ENCODE measurements at places on chromosomes 1 and 21.

- DNase-seq: no peak
These were observed 15.4 kb downstream of the CTXND2 start for GRCh38 chr1:150902346-150902745.

DNA sequence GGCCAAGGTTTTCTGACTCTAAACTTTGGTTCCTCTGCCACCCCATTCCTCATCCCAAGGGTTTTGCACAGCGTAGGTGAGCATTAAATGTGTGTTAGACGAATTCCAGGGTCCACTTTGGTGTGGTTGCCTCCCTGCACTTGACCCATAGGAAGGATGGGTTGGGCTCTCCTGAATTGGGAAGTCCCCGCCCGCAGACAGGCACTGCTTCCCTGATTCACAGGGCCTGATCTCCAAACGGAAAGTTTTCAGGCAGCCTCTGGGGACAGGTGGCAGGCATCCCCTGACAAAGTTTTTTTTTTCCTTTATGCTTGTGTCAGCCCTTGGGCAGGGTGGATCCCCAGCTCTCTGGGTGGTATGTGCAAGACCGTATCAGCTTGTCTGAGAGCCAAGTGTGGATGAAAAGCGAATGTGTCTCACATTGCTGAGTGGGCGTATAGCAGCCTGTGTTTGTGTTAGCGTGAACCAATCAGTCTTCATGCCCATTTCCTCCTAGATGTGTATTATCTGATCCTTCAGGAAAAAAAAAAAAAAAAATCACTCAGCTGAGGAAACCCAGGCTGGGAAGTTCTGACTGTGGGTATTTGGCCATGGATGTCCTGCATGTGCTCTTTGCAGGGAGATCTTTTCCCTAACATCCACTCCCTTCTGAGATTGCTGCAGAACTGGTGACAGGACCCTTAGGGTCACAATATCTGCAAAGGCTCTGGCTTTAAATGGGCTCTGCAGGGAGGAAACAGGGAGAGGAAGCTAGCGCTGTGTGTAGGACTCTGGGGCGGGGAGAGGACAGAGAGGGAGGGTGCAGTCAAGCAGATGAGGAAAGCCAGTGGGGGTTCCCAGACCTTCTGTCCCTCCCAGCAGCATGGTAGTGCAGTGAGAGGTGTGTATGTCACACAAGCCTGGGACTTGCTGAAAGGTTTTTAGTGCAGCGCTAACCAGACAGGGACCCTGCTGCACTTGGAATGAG lies 42.2 kb upstream of the TRABD2B start:
- no peak for DNase-seq

- no peak for DNase-seq
These were observed 10.1 kb upstream of the GPR153 start for GRCh38 chr1:6271006-6271405.

DNA sequence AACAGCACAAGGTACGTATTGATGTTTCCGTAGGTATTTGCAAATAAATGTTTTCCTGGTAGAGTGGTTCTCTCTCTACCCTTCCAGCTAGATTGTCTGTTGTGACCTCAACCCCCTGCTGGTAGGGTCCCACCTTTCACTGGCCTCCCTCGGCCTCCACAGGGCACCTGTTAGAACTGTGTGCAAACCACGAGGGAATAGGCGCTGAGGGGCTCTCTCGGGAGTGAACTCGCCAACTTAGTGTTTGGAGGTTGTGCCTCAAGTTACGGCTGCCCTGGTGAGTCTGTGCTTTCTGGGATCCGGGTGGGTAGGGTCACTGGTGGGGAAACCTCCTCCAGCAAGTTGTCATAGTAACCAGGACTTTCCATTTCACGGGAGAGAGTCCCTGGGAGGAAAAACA lies 204.7 kb upstream of the EDN2 start:
- DNase-seq: no peak

GRCh38 chr1:235315735-235316134 lies 12.2 kb downstream of the ARID4B start:
- no peak for DNase-seq
